ENCODE measurements at places on chromosomes 12 and 14.

DNA sequence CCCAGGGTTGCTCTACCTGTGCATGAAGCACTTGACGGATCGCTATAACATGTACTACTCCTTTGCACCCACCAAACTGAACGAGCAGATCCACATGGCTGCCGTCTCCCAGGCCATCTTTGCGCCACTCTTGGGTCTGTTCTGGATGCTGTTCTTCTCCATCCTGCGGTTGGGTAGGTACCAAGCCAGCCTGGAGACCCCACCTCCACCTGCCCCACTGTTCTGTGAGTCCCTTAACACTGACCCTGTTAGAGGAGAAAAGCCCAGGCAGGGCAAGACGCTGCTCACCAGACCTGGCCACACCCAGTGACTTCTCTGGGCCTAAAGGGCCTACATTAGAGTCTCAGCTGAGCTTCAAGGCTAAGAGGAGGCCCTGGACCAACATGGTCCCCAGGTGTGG, 21.7 kb downstream of the NGB start:
- DNase-seq: no peak

DNA sequence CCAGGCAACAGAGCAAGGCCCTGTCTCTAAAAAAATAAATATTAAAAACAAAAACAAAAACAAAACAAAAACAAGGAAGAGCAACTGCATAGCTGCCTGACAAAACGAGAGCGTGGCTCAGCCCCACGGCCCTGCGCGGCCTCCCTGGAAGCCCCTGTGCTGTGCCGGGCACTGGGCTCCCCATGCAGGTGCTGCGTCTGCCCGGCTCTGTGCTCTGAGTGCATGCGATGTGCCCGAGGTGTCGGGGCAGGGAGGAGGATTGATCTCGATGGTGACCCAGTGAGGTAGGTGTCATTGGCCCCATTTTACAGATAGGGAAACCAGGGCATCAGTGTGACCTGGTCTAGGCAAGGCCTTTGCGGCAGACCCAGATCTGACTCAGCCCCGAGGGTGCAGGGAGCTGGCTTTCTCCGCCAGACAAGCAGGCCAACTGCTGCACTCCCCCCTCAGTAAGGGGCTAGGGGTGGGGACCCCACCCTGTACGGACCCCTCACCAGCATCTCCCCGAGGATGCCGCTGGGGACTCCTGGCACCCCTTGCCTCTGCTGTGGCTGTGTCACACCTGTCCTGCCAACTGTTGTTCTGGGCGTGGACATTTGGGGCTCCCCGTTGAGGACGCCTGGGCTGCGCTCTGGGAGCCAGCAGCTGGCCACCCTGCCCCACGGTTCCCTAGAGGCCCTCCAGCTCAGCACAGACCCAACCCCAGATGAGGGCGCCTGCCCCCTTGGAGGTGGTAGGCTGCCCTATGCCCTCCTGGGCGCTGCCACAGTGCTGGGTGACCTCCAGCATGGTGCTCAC, 15.3 kb downstream of the GPR132 start:
- DNase-seq: no peak

GRCh38 chr12:46265102-46265501, 3.7 kb downstream of the SLC38A1 start:
- DNase-seq: no peak

DNA sequence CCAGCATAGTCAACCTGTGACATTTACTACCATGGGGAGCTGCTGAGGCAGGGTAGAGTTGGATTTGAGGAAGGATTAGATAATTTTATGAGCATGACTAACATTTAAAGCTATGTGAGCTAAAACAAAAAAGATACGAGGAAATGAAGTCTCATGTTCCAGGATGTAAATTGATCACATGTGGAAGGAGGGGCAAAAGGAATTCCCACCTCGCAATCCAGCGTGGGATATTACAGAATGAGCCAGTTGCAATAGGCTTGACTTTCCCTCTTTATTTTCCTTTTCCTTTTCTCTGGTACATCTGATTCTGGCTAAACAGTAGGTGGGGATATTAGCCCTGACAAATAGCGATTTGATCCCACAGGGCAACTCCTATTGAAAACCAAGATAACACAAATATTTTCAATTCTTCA, 214.9 kb upstream of the HMGA2 start:
- DNase-seq: no peak

- DNase-seq: no peak
Observed at GRCh38 chr12:106274575-106275121, 26.8 kb upstream of the CKAP4 start.

- DNase-seq: no peak
Observed at GRCh38 chr14:89992273-89992672, 36.5 kb downstream of the TDP1 start.

DNA sequence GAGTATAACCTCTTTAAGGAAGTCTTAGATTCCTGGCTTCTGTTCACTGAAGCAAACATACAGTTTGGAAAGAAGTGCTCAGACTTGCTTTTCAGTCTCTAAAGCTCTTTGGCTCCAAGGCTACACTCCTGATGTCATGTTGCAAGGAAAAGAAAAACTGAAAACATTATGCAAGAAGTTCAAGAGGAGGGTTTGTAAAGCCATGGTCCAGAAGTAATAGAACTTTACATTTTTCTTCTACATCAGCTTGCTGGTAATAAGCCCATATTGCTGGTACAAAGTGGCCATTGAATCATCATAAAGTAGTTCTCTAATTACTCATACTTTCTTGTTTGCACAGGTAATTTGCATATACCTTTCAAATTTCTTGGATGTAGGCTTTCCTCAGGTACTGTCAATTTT, 83.6 kb downstream of the BBS10 start:
- DNase-seq: no peak

DNA sequence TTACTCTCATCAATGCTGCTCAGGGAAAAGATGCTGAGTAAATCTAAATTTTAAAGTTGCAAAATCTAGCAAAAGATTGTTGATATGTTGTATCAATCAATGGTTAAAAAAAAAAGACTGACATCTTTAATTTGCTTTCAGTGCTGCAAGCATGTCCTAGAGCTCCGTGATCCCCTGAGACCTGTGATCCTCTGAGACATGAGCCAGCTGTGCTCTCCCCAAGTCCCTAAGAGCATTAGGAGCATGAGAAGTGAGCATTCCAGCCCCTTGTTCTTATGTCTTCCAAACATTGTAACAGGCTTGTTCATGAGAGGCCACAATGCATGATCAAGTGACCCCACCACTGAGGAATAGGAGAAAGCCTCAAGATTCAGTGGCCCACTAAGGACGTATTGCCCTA, 116.6 kb downstream of the DAD1 start:
- no peak for DNase-seq

- no peak for DNase-seq
Observed at GRCh38 chr12:131617596-131618302, 93.1 kb upstream of the SFSWAP start.

- DNase-seq: no peak
Observed at GRCh38 chr14:55645845-55646832, 66.1 kb downstream of the KTN1 start.

GRCh38 chr14:82778601-82779000, 1244.9 kb upstream of the SEL1L start:
- no peak for DNase-seq

GRCh38 chr12:108816652-108817335, 40.6 kb downstream of the SSH1 start:
- no peak for DNase-seq

DNA sequence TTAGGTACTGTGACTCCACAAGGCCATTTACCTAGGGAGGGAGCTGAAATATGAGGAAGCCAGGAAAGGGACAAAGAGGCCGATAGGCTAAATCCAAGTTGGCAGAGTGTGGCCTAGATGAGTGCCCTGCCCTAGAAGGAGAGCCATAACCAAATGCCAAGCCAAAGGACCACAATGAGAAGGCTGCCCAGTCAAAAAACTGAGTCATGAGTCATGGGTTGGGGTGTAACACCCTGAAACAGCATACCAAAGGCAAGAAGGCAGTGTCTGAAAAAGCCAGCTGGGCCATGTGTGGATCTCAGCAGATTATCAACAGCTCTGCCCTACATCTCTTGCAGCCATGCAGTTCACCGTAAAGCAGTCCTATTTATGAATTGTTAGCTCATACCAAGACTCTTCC, 171.7 kb downstream of the PHLDA1 start:
- DNase-seq: no peak

- no peak for DNase-seq
Observed at GRCh38 chr12:124746649-124747425, 116.8 kb downstream of the SCARB1 start.
